ENCODE measurements at places on chromosomes 7 and 10.

DNA sequence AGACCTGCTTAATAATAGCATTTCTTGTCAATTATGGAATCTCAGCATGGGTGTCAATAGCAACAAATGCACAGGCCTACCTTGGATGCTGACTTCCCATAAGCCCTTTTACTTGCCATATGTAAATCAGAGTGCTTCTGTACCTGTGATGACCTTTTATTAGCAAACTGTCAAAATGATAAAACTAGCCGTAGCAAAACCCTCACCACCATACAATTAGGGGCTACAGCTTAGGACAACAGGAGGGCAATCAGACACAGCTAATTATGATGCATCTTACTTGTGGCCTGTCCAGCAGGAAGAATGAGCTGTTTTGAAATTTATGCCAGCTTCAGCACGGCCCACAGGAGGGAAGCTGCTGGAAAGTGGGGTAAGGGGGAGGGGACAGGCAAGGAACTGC, 201.6 kb downstream of the TAX1BP1 start:
- DNase-seq: no peak

GRCh38 chr7:137592232-137592896, 248.8 kb upstream of the PTN start:
- DNase-seq: peak; percentile 48

GRCh38 chr7:45021604-45022296, 21.7 kb downstream of the CCM2 start:
- no peak for DNase-seq

GRCh38 chr10:34794835-34795234, 20.3 kb downstream of the PARD3 start:
- DNase-seq: no peak

DNA sequence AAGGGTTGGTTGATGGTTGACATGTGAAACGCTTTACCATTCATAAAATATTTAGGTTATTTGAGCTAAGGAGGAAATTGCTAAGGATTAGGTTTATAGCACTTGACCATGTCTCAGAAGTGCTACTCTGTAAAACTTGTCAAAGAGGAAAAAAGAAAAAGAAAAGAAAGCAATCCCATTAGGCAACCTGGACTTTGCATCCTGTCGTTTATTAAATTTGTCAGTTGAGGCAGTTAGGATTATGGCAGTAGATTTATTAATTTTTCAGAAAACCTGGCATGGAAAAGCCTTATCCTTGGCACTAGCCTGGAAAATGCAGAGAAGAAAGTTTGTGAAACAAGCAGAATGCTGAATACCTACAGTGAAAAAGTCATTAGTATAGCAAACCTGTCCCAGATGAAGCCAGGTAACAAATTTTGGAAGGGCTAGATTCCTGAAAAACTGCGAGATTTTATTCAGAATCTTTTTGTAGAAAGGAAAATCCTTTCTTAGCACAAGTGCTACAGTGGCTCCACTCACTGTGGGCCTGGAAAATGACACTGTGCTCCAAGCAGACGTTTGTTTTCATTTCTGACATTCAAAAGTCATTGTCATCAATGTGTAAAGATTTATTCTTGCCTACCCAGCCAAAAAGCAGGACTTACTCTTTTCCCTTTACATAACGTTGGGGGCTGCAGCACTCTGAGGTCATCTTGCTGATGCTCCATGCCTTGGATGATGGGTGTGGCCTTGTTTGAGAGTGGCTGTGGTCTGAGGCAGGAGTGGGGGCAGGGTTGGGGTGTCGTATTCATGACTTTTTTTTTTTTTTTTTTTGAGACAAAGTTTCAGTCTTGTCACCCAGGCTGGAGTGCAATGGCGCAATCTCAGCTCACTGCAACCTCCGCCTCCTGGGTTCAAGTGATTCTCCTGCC, 664.9 kb downstream of the SUGCT start:
- DNase-seq: no peak

GRCh38 chr10:117617659-117618058, 75.1 kb downstream of the EMX2 start:
- DNase-seq: no peak

DNA sequence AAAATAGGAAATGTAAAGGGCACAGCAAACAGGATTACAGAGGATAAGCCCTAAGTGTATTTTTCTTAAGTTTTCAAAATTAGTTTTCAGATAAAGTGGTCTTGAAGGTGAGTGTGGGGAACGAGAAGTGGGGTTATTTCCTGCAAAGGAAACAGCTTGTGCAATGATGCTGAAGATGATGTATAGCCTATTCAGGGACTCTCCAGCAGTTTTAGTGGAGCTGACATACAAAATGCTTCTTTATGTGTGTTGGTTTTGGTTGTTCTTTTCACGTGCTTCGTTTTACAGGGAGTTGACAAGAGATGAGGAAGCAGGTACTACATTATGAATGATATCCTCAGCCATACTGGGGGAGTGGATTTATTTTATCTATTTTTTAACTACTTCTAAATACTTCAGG, 20.5 kb downstream of the CASD1 start:
- no peak for DNase-seq

DNA sequence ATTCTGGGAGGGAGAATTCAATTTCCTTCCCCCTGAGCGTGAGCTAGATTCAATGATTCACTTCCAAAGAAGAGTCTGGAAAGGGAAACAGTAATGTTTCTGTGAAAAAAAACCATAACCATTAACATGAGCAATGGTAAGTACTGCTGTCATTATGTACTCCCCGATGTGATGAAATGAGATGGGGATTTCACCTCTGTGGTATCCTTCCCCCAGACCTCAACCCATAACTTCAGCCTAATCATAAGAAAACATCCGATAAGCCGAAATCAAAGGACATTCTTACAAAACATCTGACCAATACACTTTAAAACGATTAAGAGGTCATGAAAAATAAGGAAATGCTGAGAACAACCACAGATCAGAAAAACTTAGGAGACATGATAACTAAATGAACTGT, 27.2 kb downstream of the EZH2 start:
- no peak for DNase-seq

DNA sequence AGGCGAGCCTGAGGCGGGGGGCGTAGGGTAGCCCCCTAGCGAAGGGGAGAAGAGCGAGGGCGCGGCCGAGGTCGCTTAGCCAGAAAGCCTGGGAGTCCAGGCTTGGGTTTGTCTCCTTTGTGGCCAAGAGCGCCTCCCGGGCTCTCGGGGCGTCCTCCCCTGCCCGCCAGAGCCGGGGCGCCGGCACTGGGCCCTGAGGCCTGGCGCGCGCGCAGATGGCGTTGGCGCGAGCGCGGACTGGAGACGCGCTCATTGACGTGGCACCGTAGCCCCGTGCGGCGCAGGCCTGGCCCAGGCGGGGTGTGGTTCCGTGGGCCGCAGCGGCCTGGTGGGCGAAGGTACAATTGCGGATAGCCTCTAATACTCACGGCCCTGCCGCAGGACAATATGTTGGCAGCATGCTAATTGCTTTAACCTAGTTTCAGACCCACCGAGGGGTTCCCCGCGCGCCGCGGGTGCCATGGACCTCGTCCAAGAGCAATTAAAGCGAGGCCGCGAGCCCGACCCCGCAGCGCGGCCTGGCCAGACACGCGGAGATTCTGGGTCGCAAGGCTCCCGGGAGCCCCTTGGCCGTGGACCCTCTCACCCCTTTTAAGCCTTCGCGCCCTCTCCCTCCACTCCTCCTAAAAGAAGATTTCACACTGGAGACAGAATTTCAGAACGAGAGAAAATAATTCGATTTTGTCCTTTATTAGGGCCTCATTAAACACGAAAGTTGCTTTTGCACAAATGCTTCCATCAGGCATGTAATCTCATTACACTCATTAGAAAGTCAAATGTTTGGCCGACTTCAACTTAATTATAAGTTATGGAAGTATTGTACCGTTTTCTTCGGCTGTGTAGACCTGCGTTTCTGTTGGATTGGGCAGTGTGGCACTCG, 3.1 kb downstream of the PTF1A start:
- DNase-seq: no peak

GRCh38 chr10:9869606-9870176, 1148.0 kb upstream of the CELF2 start:
- DNase-seq: no peak

- no peak for DNase-seq
Observed at GRCh38 chr10:70474780-70475179, 3.8 kb upstream of the PALD1 start.

GRCh38 chr7:139958599-139959284, 104.0 kb downstream of the PARP12 start:
- DNase-seq: no peak

DNA sequence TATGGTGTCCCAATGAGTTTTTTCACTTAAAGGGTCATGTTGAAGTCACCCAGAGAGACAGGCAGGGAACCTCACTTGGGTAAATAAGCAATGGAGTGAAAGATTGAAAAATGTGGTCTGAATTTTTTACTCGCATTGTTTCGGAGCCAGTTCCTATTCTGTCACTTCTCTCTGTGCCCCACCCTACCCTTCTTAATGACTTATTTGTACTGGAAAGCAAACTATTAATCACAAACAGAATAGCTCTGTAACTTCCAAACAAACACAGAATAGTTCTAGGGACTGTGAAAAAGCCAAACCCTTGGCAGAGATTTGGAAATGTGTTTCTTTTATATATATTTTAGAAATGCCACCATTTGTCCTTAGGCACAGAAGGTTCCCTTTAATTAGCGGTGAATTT, 76.0 kb downstream of the LRMDA start:
- no peak for DNase-seq

DNA sequence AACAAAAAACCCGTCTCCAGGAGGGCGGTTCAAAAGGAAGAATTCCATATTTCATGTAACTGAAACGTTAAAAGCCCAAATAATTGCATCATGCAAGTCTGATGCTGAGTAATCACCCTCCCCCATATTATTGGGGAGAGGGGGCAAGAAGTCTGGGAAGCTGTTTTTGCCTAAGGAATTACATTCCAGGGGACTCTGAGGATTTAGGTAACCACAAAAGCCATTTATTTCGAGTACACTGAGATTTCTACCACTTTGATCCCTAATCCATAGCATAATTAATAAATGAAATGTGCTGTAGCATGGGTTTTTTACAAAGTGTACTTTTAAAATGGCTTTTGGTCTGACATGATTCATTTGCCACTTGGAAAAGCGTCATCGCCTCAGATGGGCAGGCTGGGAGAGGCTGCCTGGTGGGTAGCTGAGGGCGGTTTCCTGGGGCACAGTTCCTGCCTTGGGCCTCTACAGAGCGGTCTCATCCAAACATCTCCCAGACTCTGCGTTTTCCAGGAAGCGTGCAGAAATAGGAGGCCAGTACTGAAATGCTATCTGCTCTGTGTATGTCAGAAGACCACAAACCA, 106.5 kb downstream of the TCF7L2 start:
- DNase-seq: no peak

GRCh38 chr10:4354382-4354812, 471.6 kb upstream of the AKR1E2 start:
- peak; percentile 53 for DNase-seq

GRCh38 chr7:29408841-29409243, 154.8 kb upstream of the PRR15 start:
- DNase-seq: peak; percentile 64

DNA sequence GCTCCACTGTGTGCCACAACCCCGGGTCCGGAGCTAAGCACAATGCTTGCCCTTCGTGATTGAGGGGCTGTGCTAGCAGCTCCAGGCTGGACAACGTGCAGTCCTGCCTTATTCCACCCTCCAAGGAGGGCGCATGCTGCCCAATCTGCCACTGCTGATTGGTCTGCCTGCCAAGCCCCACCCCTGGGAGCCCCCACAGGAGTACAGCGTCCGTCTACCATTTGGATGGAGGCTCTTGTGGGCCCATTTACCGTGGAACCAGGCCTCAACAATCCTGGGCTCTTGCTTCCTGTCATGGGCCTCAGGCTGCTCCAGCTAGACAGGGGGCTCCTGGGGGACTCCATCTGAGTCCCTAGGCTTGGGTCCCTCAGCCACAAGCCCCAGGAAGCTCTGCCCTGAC, 173.3 kb downstream of the SLIT1 start:
- no peak for DNase-seq

- DNase-seq: no peak
Observed at GRCh38 chr10:84517554-84517953, 189.2 kb downstream of the CCSER2 start.

- no peak for DNase-seq
Observed at GRCh38 chr10:121983852-121984251, 5.1 kb upstream of the TACC2 start.

GRCh38 chr10:128631801-128632241, 505.6 kb upstream of the MKI67 start:
- no peak for DNase-seq

GRCh38 chr7:39703144-39703543, 79.8 kb downstream of the RALA start:
- no peak for DNase-seq

DNA sequence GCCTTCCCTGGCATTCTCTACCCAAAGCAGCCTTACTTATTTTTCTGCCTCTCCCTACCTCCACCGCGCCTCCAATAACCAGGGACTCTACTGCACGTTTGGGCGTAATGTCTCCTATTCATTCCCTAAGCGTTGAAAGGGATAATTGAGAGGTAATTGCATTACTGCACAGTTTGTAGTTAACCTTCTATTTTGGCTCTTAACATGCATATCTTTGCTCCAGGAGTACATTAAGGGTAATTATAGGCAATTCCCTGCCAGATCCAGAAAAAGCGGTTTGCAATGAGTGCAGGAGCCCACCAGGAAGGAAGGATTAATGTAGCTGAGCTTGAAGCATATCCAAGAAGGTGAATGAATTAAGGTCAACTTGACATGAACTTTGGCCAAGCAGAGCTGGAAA, 558.4 kb downstream of the TYW1 start:
- DNase-seq: no peak

- no peak for DNase-seq
Observed at GRCh38 chr10:117364110-117364960, 10.9 kb downstream of the PDZD8 start.

DNA sequence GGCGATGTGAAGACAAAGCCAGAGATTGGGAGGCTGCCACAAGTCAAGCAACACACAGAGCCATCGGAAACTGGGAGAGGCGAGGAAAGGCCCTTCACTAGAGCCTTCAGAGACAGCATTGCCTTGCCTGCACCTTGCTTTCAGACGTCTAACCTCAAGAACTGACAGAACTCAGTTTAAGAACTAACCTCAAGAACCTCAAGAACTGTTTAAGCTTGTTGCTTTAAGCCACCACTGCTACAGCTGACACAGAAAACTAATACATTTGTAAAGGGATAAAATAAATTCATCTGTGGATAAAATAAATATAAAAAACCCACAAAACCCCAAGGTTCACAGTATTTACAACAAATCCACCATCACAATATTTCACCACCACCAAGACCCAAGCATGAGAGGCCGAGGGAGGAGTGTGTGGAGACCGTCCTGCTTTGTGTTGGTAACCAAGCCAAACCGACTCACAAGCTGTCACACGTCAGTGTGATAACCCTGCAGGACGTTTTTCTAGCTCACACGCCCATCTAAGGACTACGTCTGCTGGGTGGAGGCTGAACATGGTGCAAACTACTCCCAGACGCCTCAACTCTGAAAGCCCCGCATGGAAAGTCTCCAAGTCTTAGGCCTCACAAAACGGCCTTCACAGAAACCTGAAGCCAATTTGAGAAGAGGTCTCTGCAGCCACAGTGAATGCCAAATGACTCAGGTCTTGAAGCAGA, 116.8 kb downstream of the ABLIM1 start:
- peak; percentile 77 for DNase-seq

- DNase-seq: no peak
Observed at GRCh38 chr7:139494835-139495579, 11.5 kb upstream of the KLRG2 start.

Data from GM04504 (cell line).